Spinal cord (tissue), 10 donors: ENCODE measurements at places on chromosomes 1 and 21.

DNA sequence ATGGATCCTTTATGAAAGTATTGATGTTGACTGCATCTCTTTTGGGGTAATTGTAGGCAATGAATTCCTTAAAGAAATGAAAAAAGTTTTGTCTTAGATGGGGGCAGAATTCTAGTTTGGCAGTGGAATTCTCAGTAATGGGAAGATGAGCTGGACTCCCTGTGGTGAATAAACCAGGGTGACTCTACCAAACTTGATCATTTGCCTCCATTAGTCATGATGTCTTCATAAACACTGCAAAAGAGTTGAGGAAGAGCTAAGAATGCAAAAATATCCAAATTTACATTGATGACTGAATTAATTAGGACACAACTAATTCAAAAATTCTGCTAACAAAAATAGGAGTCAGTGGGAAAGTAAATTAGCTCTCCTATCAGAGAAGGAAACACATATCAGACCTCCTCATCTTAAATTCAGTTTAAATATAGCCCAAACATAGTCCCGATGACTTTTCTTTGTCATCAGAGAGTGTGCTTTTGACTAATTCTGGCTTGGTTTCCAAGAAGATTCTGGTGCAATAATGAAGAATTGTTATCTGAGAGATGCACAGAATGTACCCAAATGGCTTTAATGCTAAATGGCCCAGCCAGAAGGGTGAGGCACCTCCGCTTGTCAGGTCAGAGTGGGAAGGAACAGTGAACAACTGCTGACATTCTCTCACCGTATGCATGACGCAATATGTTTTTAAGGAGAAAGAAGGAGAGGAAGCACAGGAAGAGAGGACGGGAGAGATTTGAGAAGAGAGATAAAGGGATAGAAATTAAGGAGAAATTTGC, 525.1 kb downstream of the LMO4 start:
- DNase-seq = no peak

GRCh38 chr1:109201123-109201703, 12.5 kb upstream of the SARS1 start:
- peak; percentile 56 for DNase-seq

DNA sequence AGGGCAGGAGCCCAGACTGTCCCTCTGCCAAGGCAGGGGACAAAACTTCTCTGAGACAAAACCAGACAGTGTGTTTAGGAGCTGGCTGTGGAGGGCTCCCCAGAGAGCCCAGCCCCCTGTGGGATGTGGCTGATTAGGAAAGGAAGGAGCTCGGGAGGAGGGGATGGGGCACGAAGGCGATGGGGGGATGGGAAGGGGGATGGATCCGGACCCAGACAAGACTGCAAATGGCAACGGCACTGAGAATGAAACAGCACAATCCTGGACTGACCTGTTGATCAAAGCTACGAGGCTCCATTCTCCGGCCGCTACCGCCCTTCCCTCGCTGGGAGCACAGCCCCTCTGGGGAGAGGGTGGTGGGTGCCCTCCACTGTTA, 33.1 kb downstream of the FOXO6 start:
- no peak for DNase-seq

GRCh38 chr1:31354283-31354682, 18.6 kb downstream of the FABP3 start:
- no peak for DNase-seq

GRCh38 chr1:8425150-8425780, 107.4 kb downstream of the SLC45A1 start:
- no peak for DNase-seq

DNA sequence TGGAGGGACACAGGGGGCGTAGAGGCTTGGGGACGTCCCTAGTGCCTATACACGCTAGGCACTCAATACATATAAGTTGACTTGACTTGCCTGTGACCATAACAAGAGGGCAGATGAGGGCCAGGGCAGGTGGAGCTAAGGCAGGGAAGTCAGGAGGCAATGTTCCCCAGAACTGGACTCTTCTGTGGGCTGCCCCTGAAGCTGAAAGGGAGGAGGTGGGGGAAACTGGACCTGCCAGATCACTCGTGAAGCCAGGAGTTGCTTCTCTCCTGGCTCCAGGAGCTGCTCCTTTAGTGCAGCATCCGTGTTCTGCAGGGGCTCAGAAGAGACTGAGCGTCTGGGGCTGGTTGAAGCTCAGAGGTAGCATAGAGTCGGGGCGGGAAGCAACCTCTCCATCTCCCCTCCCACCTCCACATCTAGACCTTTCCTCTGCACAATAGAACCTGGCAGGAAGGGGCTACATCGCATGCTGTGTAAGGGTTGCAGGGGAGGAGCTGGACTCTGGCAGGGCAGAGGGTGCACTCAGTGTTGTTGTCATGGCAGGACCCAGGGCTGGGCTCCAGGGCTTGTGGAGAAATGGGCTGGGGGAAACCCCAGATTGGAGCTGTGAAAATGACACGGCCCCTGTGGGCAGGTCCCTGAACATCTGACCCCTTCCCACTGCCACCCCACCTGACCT, 2.9 kb upstream of the SEMA4A start:
- no peak for DNase-seq

GRCh38 chr21:33831962-33832659, 83.5 kb downstream of the ATP5PO start:
- no peak for DNase-seq

- peak; percentile 45 for DNase-seq
These were observed 1.5 kb downstream of the FABP3 start for GRCh38 chr1:31371121-31371959.

DNA sequence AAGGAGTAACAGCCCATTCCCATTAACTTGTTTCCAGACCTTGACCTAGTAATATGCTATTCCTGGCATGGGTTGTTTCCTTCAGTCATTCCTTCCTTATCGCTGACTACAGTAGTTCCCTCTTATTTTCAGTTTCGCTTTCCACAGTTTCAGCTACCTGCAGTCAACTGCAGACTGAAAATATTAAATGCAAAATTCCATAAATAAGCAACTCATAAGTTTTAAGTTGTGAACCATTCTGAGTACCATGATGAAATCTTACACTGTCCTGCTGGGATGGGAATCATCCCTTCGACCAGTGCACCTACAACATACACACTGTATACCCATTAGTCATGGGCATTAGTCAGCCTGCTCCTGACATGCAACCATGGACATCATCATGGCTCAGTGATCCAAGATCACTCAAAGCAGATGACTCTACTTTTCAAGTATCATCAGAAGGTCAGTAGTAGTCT, 66.7 kb downstream of the CCDC30 start:
- DNase-seq = no peak

DNA sequence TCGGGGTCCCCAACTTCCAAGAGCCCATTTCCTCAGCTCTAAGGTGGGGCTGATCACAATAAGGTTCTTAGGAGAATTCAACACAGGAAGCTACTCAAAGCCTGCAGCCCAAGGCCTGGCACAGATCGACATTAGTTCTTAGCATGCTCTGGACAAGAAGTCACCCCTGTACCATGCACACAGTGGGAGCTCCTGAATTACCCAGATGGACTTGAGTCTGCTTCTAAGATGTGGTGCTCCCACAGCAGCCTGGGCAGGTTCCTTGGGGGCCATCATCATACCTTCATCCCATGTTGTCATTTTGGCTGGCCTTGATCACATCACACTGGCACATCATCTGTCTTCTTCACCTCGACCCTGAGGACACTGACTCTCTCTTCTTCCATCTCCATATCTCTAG, 153.3 kb upstream of the VAMP3 start:
- no peak for DNase-seq

GRCh38 chr21:40057331-40057730, 190.1 kb downstream of the PCP4 start:
- DNase-seq = peak; percentile 82

GRCh38 chr1:169261884-169262283, 105.7 kb downstream of the NME7 start:
- DNase-seq = no peak

DNA sequence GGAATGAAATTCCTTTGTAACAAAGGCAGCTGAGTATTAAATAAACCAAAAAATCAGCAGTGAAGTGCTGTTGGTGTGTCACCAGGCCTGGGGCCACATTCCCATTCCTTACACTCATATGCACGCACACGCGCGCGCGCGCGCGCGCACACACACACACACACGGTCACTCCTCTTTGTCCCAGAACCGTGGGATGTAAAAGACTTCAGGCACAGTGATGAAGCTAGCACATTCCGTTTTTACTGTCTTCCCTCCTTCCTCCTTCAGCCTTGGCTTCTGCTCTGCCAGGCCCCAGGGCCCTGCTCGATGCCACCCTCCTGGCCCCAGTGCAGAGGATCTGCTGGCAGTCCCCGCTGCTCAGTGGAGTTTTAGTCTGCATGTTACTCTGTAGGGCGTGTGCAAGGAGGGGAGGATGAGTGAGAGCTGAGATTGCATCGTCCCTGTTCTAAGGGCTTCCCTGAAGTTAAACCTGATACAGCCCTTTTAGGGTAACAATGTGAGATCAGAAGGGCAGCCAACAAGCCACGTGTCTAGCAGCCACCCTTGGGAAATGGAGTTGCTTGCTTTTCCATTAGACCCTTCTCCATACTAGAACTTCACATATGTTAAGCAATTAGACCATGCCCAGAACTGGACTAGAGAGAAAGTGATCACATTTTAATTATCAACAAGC, 71.7 kb upstream of the WDR26 start:
- DNase-seq = no peak

DNA sequence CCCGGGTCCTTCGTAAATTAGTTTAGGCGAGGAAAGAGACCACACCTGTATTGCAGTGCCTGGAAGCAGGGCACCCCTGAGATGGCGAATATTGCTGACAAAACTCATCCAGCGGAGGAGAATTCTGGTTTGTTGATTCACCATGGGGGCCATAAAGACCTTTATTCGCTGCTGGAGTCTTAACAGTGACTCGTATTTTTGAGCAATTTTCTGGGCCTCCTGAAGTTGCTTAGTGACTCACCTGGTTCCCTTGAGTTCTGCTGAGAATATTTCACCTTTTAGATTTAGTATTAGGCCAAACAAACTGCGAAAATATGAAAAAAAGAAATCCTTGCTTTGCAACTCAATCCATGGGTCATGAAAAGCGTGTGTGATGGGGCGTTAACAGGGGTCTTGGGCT, 20.6 kb upstream of the H6PD start:
- DNase-seq = no peak

DNA sequence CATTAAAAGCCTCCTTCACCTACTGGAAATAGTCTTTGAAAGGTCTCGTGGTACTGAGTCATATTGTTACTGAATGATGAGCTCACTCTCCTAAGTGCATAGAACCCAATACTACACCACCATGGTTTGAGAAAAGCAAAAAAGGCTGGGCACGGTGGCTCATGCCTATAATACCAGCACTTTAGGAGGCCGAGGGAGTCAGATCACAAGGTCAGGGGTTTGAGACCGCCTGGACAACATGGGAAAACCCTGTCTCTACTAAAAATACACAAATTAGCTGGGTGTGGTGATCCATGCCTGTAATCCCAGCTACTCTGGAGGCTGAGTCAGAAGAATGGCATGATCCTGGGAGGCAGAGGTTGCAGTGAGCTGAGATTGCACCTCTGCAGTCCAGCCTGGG, 3.3 kb upstream of the HNRNPCL1 start:
- DNase-seq = no peak

- DNase-seq = no peak
These were observed 10.7 kb upstream of the TOMM20 start for GRCh38 chr1:235139315-235139714.

DNA sequence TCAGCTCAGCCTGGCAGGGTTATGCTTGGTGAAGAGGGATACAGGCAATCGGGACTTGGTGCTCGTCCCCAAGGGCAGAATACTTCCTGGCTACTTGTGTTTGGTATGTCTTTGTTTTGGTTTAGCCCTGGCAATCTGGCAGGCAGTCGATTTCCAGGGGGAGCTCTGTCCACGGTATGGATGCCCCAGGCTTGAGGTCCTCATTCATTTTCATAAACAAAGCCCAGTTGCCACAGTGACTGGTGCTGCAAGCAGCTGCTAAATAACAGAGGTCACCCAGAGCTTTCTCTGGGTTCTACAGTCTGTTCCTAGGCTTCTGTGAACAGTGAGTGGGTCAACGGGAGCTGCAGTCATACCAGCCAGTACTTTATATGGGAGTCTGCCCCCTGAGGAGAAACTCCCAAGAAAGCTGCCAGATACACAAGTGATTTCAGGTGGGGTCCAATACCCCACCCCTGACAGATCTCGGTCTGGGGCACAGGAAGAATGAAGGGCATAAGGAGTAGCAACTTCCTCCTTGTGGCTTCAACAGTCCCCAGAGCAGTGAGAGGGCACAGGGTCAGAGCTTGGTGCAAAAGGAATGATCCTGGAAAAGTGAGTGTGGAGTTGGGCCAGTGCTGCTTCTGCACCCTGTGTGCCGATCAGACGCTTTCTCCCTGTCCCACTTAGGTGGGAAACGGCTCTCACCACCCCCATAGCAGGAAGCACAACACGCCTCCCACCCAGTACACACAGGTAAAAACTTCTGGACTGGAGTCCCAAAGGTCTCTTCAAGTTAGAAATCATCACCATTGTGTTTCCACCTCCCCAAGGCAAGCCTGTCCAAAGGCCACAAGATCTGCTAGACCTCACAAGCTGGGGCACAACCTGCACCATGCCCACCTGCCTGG, 55.5 kb downstream of the TGFBR3 start:
- no peak for DNase-seq

DNA sequence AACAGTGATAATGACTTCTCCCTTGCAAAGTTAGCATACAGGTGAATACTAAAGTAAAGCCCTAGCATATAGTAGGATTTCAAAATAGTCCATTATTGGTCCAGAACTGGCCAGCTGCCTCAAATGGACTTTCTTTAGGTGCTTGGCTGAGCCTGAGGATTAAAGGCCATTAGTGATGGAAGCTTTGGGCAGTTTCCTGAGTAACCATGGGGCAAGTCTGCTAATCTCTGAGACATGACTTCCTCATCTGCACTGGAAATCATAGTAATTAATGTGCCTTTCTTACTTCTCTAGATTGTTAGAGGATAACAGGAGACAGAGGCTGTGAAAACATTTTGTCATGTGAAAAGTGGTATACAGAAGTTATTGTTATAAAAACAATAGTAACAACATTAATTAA, 156.5 kb upstream of the UBE2U start:
- no peak for DNase-seq

DNA sequence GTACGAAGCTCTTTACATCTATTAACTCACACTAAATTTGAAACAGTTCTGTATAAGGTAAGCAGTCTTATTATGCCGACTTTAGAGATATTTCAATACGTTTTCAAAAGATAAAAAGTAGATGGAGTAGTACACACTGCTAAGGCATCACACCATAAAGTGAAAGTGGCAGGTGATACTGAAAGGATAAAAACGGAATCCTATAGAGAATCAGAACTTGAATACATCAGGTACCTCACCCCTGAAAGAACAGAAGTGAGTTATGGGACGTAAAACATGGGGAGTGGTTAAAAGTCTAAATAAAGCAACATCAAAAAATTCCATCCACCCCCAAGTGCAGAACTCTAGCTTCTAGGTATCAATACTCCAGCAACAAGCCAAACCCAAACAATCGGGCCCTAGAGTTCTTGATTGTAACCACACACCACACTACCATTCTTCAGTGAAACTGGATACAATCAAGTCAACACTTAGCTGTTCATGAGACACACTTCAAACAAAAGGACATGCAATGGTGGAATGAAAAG, 142.6 kb downstream of the SMYD3 start:
- no peak for DNase-seq
